CD4-positive, CD25-positive, alpha-beta regulatory T cell (primary cell): ENCODE measurements at places on chromosomes 13 and 19. TPM values are rescaled to one million over a fixed set of nuclear protein-coding genes. Genes with fewer than 3 reads are reported as not detected.

Gene ZNF730
- 0.52 TPM for total RNA-seq

Gene ZNF607
- total RNA-seq, result 5.5 TPM

Gene FCER2
- total RNA-seq, result not detected

DNA sequence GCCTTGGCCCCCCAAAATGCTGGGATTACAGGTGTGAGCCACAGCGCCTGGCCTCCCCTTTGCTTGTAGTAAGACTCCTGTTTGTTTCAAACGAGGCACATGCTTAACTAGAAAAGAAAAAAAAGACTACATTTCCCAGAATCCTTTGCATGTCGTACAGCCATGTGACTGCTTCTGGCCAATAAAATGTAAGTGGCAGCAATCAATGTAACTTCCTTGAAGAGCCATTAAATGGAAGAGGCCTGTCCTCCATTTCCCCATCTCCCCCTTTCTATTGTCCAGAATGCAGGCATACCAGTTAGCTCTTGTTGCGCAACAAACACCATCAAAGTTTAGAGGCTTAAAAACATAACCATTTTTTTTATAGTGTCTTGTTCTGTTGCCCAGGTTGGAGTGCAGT is 10.4 kb upstream of the GPR32 start:
- no peaks in the 10 kb centered on the region for H3K4me1 ChIP-seq
- H3K27ac ChIP-seq, result no peak overlapping the region
- DNase-seq, result no peak
- H3K4me3 ChIP-seq, result no peak overlapping the region
- no peaks in the 10 kb centered on the region for H3K36me3 ChIP-seq

GRCh38 chr19:18452386-18452785 is 14.5 kb upstream of the ISYNA1 start:
- H3K4me1 ChIP-seq, result no peaks in the 10 kb centered on the region
- no peak overlapping the region for H3K27ac ChIP-seq
- H3K36me3 ChIP-seq, result peaks cover 30% of the 10 kb centered on the region
- no peak for DNase-seq
- no peak overlapping the region for H3K4me3 ChIP-seq
